ENCODE measurements at places on chromosomes 12 and 14. TPM values are rescaled to one million over a fixed set of nuclear protein-coding genes. Genes with fewer than 3 reads are reported as not detected.

Gene CLEC1A
- 9.7 TPM for total RNA-seq

- no peak for DNase-seq
- no peaks in the 10 kb centered on the region for H3K4me1 ChIP-seq
- no peaks in the 10 kb centered on the region for H3K36me3 ChIP-seq
- no peak overlapping the region for H3K27ac ChIP-seq
Observed at GRCh38 chr12:47147739-47148138, 68.0 kb upstream of the AMIGO2 start.

GRCh38 chr12:78181544-78182162 is 351.0 kb downstream of the NAV3 start:
- H3K36me3 ChIP-seq: no peaks in the 10 kb centered on the region
- no peaks in the 10 kb centered on the region for H3K4me1 ChIP-seq
- no peaks in the 10 kb centered on the region for H3K27me3 ChIP-seq
- no peak overlapping the region for H3K4me3 ChIP-seq

Gene NGB
- not detected for total RNA-seq

DNA sequence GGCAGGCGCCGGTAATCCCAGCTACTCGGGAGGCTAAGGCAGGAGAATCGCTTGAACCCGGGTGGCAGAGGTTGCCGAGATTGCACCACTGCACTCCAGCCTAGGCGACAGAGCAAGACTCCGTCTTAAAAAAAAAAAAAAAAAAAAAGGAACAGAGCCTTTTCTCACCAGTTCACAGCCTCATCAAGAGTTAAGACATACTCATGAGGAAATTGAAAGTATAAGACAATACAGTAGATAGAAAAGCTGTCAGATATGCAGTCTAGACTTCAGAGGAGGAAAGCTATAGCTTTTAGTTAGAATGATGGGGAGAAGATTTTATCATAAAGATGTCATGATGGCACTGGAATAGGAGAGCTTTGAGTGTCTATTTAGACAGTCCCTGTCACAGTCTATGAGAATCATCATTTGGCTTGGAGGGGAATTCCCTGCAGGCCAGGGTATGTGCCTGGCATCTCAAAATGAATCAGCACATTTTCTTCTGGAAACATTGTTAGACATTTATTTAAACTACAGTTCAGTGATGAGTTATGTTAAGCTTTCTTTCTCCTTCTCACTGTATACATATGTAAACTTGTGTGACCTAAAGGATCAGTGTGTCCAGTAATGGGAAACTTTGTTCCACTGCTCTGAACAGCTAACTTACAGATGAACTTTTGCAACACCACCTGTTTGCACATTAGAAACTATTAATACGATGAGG is 2.9 kb upstream of the RAB35 start:
- no peak for DNase-seq
- peaks cover 42% of the 10 kb centered on the region for H3K4me1 ChIP-seq
- no peak overlapping the region for H3K4me3 ChIP-seq
- peaks cover 6% of the 10 kb centered on the region for H3K36me3 ChIP-seq
- H3K27me3 ChIP-seq: no peaks in the 10 kb centered on the region

Data from lower lobe of right lung (tissue), 2 donors.